ENCODE measurements at places on chromosomes 2 and 18. TPM values are rescaled to one million over a fixed set of nuclear protein-coding genes. Genes with fewer than 3 reads are reported as not detected.

DNA sequence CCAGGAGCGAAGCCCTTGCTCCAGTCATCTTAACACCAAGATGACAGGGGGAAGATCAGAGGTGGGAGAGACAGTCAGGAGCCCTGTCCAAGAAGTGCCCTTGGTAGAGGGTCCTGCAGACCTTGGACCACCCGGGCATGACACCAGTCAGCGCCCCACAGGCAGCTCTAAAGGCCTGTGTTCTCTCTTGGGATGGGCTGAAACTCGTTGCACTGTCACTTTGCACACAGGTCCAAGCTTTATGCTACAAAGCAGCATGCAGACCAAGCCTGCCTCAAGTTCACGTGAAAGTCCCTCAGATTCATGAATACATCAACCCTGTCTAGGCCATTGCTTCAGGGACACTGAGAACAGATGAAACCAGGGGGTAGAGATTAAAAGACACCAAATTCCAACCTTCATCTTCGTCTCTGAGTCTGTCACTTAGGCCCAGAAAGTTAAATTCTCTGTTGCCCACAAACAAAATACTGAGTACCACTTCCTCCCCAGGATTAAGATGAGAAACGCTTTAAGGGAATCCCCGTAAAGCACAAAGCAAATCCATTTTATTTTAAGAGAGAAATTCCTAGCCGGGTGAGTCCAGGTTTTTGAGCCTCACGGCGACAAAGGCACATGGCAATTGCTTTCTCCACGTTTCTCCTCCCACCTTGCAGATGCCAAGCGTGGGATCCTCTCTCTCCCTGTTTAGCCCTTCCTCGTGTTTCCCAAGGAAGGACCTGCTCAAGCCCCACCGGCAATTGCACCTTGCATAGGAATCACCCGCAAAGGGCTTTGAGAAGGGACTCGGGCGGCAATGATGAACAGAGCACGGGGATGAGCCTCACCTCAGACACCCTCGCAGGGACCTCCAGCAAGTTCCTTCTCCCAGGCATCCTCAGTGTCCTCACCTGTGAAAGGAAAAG, 75.0 kb upstream of the ID2 start:
- no peak for DNase-seq

- DNase-seq: no peak
These were observed 47.0 kb upstream of the ST3GAL5 start for GRCh38 chr2:85935746-85936208.

MALT1 gene
- 11.8 TPM for total RNA-seq

C2orf15 gene
- 0.30 TPM for total RNA-seq
